ENCODE measurements at places on chromosomes 4 and X.

GRCh38 chrX:50643525-50644137 is 170.4 kb downstream of the SHROOM4 start:
- DNase-seq = no peak

GRCh38 chr4:159071969-159072765 is 30.7 kb upstream of the RAPGEF2 start:
- no peak for DNase-seq

- DNase-seq = no peak
Observed at GRCh38 chr4:40246011-40246900, 49.4 kb downstream of the RHOH start.

DNA sequence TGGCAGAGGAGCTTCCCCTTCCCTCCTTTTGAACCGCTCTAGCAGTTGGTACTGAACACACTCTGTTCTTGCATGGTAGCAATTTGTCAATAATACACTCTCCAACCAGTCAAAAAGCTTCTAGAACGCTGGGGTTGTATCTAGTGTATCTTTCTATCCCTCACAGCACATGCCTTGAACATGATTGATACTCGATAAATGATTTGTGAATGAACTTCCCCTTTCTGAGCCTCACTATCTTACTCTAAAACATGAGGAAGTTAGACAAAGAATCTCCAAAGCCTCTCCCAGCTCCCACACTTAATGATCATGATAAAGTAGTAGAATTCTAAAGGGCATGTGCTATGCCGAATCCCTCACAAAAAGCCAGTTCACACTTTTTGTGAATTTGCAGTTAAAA is 64.4 kb downstream of the DLG3 start:
- no peak for DNase-seq

DNA sequence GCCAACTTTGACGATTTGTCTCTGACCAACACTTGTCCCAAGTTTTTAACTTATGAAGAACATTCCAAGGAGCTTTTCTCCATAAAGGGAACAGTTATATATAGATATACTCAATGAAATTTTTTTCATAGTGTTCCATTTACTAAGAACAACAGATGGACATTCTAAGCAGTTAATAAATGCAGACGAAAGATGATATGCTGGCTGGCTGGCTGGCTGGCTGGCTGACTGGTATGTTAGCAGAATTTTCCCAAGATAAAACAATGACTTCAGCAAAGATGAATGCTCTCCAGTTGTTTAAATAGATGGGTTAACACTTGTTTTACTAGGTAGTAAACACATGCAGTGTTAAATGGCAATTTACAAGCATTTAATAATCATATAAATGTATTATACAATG is 62.2 kb downstream of the SPANXN3 start:
- no peak for DNase-seq

GRCh38 chr4:8517946-8518345 is 62.2 kb upstream of the GPR78 start:
- no peak for DNase-seq

GRCh38 chr4:93842601-93843252 is 14.2 kb downstream of the ATOH1 start:
- DNase-seq = no peak

- DNase-seq = no peak
Observed at GRCh38 chr4:73869130-73870055, at the start of gene CXCL1. TSS of gene CXCL1 (plus strand) at chr4:73869393. CDS start at chr4:73869471, 78 bp downstream.

- no peak for DNase-seq
Observed at GRCh38 chr4:138185859-138186645, 56.1 kb downstream of the SLC7A11 start.

DNA sequence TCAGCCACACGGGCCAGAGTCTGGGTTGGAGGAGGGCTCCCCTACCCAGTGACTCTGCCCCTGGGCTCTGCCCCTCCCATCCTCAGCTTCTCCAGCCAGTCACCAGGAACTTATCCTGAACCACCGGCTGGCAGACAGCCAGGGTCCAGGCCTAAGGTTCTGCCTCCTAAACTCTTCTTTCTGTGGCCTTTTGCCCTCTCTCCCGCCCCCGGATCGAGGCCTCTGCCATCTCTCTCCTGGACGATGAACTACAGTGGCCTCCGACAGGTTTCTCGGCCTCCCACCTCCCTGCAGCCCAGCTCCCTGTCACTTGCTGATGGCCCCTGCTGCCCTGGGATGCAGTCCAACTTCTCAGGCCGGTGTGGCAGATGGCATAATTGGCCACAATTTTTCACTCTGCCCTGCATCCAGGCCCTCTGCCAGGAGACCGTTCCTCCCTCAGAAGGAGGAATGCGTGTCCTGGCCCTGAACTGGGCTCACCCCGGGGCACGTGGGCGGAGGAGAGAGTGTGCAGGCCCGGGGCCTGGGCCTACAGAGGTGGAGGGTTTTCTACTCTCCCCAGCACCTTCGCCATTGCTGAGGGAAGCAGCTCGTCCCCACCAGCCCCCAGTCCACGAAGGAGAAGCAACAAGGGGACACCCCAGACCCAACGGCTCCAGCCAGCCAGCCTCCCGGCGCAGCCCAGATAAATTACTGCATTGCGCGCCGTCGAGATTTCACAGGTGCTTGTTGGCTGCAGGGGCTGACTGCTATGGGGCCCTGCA is 81.9 kb upstream of the LRPAP1 start:
- DNase-seq = no peak

DNA sequence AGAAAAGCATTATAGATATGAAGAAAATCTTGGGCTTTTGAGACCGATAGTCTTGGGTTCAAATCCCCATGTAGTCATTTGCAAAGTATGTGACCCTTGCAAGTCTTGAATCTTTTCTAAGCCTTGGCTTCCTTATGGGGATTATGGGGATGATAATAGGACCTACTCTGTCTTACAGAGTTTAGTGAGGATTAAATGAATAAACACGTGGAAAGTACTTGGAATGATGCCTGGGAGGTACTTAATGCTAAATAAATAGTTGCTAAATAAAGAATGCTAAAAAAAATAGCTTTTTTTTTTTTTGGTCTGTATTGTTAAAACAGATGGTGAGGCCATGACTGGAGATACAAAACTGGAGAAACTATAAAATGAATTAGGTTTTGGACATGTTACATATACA is 292.7 kb downstream of the GPAT3 start:
- no peak for DNase-seq

GRCh38 chrX:136115904-136116297 is 31.4 kb upstream of the FHL1 start:
- no peak for DNase-seq

DNA sequence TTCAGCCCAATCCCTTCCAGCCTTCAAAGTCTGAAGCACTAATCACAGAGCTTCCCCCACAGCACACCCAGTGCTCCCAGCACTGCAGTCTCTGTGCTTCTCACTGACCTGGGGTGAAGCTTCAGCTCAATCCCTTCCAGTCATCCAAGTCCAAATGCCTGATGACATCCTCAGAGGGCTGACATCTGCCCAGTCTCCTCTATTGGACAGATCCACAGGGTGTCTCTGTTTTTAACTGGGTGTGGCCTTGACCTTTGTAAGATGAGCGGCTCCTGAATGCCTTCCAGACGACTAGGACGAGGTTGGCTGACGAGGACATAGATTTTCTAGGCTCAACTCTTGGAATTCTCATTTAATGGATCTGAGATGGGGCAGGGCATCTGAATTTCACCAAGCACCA is 7.6 kb upstream of the SLC2A9 start:
- no peak for DNase-seq

GRCh38 chr4:103018391-103019307 is 856 bp downstream of the SLC9B1 start:
- no peak for DNase-seq

DNA sequence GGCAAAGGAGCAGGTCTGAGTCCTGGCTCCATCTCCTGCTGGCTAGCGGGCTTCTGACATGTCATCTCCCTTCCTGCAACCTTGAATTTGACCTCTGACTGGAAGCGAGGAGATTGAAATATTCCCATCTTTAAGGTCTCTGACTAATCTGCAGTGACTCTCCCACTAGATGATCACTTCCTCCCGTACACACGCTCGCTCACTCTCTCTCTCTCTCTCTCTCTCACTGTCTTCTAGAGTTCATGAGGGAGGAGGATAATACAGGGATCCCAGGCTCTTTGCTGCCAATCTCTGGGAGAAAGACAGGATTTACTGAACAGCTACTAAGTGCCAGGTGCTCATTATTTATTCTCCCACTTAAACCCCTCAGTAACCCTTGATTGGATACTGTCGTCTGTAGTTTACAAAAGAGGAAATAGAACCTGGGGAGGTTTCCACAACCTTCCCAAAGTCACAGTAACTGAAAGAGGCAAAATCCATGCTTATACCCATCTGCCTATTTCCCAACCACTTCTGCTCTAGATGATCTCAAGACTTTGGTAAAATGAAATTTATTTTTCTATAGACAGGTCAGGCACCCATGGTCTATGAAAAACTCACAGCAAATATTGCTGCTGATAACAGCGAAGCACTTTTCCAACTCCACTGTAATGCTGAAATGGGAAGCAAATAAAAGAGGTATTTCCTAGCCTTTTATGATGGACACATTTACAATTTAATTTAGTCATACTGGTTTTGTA is 193.5 kb upstream of the C1QTNF7 start:
- no peak for DNase-seq

GRCh38 chrX:83278988-83279387 is 229.1 kb upstream of the POU3F4 start:
- no peak for DNase-seq

- no peak for DNase-seq
Observed at GRCh38 chr4:27986476-27986875, 1125.8 kb downstream of the STIM2 start.

- DNase-seq = no peak
Observed at GRCh38 chrX:56764153-56764974, 35.3 kb downstream of the NBDY start.

GRCh38 chr4:174262624-174263444 is 20.6 kb downstream of the FBXO8 start:
- DNase-seq = no peak

GRCh38 chrX:76172325-76172893 is 453 bp upstream of the PBDC1 start:
- DNase-seq = no peak
